ENCODE measurements at places on chromosomes 16 and 17.
A peak's percentile ranks its signal among the peaks of the same experiment; 100 is the strongest.

DNA sequence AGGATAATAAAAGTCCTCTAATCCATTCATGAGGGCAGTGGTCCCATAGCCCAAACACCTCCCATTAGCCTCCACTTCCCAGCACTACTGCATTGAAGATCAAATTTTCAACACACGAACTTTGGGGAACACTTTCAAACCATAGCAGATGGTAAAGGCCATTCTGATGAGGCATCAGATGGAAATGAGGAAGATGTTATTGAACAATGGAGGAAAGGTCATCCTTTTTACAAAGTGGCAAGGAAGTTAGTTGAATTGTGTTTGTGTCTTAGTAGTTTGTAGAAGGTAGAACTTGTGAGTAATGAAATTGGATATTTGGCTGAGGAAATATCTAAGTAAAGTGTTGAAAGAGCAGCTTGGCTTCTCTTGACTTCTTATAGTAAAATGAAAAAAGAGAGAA is 93.3 kb upstream of the NLRP1 start:
- no peak for DNase-seq

DNA sequence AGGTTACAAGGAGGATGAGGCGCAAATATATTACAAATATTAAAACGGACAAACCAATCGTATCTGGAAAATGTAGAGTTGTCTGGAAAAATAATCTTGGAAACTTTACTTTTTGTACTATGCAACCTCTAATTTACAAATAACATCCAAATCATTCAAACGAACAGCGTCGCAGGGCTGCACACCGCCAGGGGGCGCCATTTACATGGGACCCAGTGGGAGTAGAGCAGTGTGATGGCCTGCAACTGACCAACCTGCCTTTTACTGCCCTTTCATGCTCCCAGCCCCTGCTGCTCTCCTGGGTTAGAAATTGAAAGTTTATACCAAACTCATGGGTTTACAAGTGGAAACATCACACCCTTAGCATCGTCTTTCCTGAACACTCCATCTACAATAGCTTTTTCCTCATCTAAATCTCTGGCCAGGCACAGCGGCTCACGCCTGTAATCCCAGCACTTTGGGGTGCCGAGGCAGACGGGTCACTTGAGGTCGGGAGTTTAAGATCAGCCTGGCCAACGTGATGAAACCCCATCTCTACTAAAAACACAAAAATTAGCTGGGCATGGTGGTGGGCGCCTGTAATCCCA is 10.0 kb downstream of the PITPNC1 start:
- no peak for DNase-seq

DNA sequence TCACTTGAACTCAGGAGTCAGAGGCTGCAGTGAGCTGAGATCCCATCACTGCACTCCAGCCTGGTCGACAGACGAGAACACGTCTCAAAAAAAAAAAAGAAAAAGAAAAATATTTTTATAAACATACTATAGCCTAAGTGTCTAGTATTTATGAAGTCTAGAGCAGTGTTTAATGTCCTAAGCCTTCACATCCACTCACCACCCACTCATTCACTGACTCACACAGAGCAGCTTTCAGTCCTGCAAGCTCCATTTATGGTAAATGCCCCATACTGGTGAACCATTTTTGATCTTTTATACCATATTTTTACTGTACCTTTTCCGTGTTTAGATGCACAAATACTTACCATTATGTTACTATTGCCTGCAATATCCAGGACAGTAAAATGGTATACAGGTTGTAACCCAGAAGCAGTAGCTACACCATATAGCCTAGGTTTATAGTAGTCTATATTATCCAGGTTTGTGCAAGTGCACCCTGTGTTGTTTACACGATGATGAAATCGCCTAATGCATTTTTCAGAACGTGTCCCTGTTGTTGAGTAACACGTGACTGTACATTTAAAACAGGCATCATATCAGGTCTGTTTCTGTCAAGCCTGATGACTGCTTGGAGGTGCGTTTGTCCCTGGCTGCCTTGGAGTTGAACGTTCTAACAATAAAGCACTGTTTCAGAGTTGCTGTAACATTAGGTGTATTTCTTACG is 10.1 kb downstream of the NUDT7 start:
- no peak for DNase-seq

DNA sequence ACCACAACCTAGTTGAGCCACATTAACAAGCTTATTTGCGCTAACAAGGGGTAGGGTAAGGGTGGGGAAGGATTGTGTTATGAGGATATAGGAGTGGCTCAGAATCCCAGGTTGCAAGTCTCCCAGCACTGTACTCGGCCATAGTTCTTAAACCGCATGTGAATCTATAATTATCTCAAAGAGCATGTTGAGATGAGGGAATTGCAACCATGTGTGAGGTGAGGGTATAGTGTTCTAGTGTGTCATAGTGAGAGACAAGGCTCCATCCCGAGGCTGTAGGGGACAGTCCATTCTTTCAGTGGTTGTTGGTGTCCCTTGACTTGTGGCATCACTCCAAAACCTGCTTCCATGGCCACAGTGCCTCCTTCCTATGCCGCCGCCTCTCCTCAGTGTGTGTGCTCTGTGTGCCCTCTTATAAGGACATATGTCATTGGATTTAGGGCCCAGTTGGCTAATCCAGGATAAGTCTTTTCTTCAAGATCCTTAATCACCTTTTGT is 22.7 kb upstream of the ATP5MC1 start:
- DNase-seq: no peak

GRCh38 chr17:73112246-73112645 is 19.8 kb upstream of the SLC39A11 start:
- no peak for DNase-seq

DNA sequence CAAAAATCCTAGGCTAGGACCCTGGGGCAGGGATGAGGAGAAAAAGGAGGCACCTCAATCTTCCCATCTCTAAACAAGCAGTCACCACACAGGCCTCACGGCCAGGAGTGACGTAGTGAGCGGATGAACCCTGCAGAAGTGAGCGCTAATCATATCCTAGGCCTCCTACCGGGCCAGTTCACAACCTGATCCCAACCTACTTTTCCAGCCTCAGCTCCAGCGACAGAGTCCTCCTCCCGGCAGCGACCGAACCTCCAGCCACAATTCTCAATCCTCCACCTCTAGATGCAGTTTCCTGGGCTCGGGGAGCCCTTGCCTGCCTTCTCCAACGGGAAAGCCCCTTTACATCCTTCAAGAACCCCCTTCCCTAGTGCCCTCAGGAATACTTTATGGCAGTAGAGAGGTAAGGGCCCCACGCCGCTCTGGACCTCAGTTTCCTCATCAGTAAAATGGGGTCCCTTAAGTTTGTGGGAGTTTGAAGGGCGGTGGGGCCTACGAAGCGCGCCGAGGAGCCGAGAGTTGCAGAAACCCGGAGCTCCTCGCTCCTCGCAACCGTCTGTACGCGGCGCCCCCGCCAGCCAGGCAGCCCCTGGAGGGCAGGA is 1.4 kb downstream of the ZNF668 start:
- no peak for DNase-seq

DNA sequence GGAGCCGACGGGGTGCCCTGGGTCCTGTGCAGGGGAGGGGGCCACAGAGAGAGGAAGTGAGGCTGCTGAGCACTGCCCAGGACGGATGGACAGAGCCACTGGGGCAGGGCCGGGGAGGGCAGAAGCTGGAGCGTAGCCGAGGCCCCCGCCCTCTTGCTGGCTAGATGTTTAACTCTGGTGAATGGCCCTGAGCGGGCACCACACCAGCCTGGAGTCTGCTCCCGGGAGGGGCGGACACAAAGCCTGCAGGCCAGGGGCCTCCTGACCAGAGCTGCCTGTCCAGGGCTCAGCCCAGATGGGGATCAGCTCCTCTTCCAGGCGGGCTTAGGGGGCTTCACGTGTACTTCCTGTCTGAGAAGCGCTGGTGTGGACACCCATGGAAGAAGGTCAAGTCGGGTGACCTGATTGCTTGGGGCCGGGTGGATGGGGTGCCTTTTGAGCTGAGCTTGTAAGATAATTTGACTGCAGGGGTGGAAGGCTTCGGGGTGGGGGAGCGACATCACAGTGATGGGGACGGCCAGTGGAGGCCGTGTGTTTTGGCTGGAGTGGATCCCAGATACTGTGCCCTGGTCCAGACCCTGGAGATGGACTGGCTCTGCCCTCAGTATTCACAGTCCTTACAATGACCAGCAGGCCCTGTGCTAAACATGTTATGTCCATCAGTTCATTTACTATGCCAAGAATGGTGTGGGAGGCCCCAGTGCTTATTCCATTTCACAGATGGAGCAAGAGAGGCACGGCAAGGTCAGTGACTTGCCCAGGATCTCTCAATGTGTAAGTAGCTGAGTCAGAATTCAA is 33.7 kb upstream of the CIBAR2 start:
- DNase-seq: no peak

DNA sequence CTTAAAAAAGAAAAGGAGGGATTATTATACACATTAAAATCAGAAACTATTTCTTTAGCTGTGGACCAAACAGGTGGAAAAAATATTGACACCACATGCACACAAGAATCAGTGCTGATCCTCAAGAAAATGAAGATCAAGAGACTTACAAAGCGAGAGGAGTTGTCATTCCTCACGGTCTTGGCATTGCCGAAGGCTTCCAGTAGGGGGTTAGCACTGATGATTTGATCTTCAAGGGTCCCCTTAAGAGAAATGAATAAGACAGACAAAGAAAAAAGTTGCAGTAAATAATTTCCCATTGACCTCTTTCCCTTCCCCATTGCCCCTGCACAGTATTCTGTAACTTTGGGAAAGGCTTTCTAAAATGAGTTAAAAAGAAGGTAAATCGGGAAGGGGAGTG is 6.0 kb downstream of the MYH4 start:
- no peak for DNase-seq

GRCh38 chr16:49464877-49465504 is 91.4 kb downstream of the C16orf78 start:
- DNase-seq: peak; percentile 60

DNA sequence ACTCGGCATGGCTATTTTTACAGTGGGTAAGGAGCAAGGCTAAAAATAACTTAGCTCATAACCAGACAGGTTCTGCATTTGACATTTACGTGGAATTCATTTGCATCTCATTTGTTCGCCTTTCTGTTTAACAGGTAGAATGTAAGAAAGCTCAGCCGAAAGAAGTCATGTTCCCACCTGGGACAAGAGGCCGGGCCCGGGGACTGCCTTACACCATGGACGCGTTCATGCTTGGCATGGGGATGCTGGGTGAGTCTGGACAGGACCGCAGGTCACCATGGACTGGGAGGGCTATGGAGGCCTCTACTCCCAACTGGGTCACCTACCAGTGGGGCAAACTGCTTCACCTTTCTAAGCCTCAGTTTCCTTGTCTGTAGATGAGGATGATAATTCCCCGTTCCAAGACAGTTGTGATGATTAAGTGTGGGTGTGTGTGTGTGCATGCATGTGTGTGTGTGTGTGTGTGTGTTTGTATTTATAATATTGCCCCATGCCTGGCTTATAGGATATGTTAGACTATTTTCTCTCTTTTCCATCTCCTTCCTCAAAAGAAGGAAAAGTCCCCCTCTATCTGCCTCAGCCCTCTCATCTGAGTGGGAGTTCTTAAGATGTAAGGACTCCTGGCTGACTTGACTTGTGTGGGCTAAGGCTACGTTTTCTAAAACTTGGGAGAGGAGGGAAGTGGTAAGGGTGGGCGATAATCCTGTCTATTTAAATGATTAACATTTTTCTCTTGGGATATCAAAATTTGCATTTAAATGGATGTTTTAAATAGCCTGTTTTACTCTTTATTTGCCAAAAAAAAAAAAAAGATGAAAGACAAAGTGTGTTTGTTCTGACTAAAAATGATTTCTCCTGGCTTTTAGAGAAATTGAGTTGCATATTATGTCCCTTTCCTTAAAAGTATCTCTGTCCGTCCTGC is 129.0 kb downstream of the CCDC182 start:
- DNase-seq: no peak

DNA sequence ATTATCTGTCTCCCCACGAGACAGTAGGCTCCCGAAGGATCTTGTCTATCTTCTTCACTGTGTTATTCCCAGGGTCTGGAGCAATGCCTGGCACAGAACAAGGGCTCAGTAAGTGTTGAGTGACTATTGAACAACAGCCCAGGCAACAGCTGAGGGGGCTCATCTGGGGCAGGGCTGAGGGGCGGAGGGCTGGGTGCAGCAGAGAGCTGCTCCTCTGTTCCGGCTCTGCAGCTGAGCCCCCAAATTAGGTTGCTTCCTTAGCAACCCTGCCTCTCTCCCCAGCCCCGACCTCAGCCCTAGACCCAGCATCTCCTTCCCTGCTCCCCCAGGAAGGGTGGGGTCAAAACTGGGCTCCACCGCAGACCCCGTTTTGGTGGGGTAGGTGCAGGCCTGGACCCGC is 32.2 kb downstream of the ITGAE start:
- DNase-seq: no peak

- no peak for DNase-seq
These were observed 52.5 kb upstream of the WSB1 start for GRCh38 chr17:27241346-27241946.

GRCh38 chr17:58335061-58335731 is 6.6 kb upstream of the TSPOAP1 start:
- DNase-seq: peak; percentile 16

DNA sequence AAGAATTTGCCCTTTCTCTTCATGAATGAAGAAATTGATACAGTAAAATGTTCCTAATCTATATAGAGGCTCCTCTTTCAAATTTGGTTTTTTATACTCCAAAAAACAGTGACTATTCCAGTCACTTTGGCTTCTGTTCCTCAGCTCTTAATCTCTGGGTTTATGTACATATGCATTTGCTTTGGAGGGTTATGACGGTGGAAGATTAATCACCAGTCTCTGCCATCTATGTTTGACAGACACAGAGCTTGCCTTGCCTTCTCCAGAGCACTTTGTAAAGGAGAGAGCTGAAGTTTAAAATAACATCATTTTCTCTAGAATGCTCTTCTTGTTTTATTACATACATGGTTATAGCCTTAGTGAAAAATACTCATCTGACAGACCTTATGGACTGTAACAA is 99.3 kb downstream of the NLK start:
- DNase-seq: no peak

GRCh38 chr16:57239107-57239506 is 6.0 kb upstream of the ARL2BP start:
- no peak for DNase-seq

GRCh38 chr17:38982858-38983746 is 15.9 kb upstream of the FBXO47 start:
- DNase-seq: no peak

DNA sequence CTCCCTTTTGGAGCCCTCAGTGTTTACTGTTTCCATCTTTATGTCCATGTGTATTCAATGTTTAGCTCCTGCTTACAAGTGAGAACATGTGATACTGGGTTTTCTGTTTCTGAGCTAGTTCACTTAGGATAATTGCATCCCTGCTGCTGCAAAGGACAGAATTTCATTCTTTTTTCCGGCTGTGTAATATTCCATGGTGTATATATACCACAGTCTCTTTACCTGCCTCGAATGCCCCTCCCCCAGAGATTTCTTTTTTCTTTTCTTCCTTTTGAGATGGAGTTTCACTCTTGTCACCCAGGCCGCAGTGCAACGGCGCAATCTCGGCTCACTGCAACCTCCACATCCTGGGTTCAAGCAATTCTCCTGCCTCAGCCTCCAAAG is 60.9 kb downstream of the RMI2 start:
- DNase-seq: no peak

GRCh38 chr16:5916711-5917191 is 819.2 kb upstream of the EEF2KMT start:
- no peak for DNase-seq

- DNase-seq: no peak
These were observed 18.9 kb downstream of the TEX2 start for GRCh38 chr17:64244165-64244564.
